ENCODE measurements at places on chromosomes 4 and X.
A peak's percentile ranks its signal among the peaks of the same experiment; 100 is the strongest.

- no peak for DNase-seq
These were observed 392.6 kb upstream of the EPHA5 start for GRCh38 chr4:66062921-66063320.

- no peak for DNase-seq
These were observed 20.6 kb upstream of the FTHL17 start for GRCh38 chrX:31092476-31092875.

GRCh38 chr4:13849778-13850177 lies 222.3 kb upstream of the BOD1L1 start:
- no peak for DNase-seq

- DNase-seq, result no peak
These were observed 103.1 kb upstream of the LSM6 start for GRCh38 chr4:146072376-146072775.

- peak; percentile 82 for DNase-seq
These were observed 176.0 kb downstream of the MGST2 start for GRCh38 chr4:139841464-139842195.

DNA sequence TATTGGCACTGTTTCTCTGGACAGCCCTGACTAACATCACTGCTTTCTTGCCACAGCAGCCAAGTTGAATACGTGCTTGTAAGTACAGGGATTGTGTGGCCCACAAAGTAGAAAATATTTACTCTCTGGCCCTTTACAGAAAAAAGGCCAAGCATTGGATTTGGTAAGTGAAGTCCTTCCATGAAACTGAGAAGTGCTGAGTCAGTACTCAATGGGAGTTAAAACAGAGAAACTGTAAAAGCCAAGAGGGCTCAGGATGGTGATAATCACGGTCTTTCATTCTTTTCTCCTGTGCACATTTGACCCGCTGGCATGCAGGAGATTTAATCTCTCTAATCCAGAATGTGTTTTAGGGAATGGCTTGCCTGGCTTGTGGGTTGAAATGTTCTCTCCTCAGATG lies 46.1 kb downstream of the TBL1X start:
- DNase-seq, result no peak

DNA sequence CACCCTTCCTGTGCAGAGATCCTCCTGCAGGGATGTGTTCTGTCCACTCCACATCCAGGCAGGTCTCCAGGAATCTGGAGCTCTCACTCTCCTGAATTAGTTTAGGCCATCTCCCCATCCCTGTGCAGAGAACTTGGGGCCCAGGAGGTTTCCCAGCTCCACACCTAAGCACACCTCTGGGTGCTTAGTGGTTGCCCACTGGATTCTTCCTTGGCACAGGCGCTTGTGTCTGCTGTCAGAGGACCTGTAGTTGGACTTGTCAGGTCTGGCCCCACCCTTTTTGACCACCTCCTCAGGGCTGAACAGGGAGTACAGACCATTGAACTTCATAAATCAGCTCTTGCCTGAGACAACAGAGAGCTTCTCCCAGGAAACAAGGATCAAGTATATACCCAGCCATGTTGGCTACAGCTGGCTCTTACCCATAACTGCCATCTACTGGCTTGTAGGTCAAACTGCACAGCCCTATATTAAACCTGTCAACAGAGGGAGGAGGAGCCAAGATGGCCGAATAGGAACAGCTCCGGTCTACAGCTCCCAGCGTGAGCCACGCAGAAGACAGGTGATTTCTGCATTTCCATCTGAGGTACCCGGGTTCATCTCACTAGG lies 275.5 kb downstream of the PPARGC1A start:
- DNase-seq, result peak; percentile 49

GRCh38 chr4:71460371-71460770 lies 121.6 kb downstream of the SLC4A4 start:
- peak; percentile 19 for DNase-seq
